ENCODE measurements at places on chromosomes 2 and 18.

DNA sequence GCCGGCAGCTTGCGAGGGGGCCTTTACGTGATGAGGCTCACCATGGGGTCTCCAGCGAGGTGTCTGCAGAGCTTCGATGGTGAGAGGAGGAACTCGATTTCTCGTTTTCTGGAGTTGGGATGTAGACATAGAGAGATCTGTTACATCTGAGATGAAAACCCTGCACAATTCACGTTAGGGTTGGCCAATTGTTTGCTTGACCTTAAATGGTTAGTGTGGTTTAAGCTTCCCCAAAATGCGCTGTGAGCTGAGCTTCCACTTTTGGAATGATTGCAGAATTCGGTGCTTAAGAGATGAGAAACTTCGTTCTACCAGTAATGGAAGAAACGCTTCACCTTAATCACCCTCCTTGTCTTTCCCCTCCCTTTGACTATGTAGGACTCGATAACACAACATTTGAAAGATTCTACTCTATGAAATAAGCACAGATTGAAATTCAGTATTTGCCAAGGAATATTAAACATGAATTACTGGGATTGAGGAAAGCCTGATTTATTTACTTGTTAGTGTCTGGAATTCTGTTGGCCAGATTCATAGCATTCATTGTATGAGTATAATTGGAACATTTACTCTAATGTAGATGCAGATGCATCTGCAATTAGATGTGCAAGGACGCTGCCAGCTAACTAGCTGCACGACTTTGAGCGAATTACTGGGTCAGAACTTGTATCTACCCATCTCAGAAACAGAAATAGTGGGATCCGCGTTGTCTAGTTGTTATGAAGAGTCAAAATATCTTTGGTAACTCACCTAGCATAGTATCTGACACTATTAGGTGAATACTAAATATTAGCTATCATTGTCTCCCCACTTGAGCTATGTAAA is 1.6 kb upstream of the KLF7 start:
- DNase-seq = peak; percentile 2

DNA sequence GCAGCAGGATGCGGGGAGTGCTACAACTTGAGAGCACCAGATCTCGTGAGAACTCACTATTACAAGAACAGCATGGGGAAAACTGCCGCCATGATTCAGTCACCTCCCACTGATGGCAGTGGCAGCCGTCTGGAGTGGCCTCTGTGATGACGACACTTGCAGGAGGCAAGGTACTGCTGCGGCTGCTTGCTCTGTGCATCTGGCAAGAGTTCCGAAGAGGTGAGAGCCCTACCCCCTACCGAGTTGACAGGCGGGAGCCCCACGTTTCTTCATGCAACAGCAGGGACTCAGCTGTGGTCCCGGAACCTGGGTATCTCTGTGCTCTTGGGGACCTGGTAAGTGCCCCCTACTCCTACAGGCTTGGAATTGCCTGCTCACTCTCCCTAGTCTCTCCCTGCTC is 1672.7 kb upstream of the TMEFF2 start:
- no peak for DNase-seq

DNA sequence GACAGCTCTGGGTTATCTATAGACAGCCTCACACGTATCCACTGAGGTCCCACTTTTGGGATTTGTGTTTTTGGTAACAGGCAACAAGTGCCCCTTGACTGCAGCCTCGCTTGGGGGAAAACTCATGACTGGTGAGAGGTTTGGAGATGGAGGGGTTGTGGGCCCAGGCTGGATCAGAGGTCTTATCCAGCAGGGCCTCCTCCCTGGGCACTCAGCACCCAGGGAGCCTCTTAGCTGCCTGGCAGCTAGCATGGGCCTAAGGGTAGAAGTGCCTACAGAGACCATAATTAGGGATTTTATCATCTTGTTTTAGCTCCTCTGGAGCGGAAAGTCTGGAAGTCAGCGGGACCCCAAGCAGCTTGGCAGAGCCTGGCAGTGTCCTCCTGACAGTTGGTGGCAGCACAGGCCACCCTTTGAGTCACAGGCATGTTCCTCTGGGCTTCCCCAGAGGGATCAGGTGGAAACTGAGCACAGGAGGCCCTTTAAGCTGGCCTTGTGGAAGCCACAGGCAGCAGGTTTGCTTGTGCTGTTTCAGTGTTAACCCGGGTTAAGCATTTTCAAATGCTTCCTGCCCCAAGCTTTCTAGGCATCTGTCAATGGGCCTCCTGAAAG is 143.1 kb downstream of the KCTD1 start:
- DNase-seq = no peak

DNA sequence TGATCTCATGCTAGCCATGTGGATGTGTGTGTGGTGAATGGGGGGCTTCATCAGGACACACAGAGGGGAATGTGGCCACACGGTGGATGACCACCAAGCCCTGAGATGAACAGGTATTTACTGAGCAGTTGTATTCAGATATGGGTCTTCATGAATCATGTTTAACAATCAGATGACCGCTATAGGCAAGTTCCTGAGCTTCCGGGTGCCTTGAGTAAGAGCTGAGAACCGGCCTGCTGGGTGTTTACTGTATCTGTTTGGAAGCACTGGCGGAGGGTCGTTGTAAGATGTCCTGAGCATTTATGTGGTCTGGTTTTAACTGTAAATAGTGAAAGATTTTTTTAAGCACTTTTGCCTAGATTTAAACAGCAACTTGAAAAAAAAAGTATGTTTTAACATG is 43.9 kb downstream of the BOLA3 start:
- DNase-seq = no peak

- no peak for DNase-seq
Observed at GRCh38 chr2:18597618-18598017, 8.2 kb upstream of the NT5C1B start.

DNA sequence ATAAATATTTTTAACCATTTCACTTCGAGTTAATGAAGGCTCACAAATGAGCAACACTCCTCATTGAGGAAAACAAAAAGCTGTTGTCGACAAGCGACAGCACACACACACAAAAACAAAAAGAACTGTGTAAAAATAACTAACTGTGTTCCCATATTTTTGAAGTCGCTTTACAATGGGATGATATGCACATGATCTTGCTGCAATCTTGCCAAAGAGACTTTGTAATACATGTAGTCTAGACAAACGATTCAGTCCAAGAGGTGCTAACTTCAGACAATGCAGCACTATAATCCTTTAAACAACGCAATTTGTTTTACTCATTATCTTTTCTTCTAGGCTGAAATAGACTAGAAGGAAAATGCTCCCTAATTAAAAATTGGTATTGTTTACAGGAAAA is 7.2 kb upstream of the USP34 start:
- no peak for DNase-seq

DNA sequence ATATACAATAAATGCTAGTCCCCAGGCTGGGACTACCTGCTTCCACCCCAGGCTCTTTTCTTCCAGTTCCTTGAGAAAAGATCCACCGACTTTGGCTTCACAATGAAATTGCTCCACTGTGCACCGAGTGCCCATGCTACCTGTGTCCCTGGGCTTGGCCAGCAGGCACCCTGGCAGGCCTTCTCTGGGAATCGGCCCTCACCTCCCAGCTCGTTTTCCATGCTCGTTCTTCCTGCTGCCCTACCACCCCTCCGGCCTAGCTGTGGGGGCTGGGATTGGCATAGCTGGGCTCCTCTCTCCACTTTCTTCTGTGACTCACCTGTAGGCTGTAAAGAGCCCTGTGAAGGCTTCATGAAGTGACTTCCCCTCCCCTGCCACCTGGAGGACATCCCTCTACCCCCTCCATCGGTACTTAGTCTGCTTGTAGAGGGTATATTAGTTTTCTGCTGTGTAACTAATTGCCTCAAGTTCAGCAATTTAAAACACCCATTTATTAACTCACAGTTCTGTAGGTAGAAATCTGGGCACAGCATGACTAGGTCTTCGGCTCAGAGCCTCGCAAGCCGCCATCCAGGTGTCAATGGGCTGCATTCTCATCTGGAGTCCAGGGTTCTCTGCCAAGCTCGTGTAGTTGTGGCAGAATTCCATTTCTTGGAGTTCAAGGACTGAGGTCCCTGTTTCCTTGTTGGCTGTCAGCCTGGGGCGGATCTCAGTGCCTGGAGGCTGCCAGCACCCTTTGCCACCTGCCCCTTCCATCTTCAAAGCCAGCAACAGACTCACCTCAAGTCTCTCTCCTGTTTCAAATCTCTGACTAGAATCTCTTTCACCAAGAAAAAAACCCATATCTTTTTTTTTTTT is 57.6 kb downstream of the DPYSL5 start:
- no peak for DNase-seq

DNA sequence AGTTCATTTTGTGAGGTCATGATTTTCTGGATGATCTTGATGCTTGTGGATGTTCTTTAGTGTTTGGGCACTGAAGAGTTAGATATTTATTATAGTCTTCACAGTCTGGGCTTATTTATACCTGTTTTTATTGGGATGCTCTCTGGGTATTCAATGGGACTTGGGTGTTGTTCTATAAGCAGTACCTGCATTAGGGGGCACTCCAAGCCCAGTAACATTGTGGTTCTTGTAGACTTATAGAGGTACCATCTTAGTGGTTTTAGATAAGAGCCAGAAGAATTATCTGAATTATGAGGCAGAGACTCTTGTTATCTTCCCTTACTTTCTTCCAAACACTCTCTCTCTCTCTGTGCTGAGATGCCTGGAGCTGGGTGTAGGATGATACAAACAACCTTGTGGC is 470.0 kb downstream of the PIK3C3 start:
- no peak for DNase-seq

DNA sequence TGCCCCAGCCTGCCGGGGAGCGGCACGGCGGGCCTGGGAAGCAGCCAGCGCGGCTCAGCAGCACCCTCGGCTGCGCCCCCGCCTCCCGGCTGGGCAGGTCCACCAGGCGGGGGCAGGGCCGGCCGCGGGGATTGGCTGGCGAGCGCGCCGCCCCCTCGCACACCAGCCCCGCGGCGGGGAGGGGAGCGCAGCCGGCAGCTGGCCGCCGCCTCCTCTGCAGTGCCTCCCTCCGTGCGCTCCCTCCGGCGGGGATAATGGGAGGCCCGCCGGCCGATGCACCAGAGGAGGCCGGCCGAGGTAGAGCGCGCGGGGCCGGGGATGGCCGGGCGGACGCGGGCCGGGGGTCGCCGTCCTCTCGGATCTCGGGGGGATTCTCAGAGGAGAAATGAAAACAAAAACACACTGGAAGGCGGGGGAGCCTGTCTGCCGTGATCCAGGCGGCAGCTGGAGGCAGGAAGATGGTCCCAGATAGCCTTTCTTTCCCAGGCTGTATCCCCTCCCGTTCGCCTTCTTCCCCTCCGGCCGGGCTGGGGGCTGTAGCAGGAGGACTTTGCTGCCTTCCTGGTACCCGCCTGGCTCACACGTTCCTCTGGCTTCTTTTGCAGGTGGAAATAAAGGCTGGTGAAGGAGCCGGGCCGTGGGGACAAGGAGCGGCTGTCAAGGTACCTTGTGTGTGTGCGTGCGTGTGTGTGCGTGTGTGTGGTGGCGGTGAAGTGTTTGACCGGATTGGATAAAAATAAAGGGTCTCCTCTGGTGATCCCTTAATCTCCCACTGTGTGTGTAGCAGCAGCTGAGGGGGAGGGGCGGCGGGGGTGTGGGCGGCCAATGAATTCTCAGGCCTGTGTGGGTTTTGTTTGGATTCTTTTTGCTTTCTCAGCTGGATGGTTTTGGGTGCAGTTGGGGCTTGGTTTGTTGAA is 18.1 kb downstream of the TET3 start:
- no peak for DNase-seq

DNA sequence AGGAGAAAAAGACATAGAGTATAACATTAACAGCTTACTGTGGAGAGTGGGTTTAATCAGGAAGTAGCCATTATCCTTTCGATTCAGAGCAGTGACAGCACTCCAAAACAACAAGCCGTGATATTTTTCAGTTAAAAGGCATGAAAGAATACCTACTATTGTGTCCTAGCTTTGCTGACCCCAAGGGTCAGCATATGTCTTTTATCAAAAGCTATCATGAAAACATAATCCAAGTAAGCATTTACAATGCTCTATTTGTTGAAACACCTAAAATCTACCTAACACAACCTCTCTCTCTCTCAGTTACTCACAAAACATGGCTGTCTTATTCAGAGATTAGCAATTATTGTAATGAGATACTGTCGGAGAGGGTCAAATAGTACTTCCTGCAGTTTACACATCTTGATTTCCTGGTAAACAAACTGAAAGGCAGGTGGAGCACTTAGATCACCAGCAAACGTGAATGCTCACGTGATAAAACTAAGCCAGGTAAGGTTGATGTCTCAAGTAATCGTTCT is 100.0 kb downstream of the BAZ2B start:
- no peak for DNase-seq

GRCh38 chr2:97728091-97728731 is 14.8 kb downstream of the ZAP70 start:
- DNase-seq = no peak

GRCh38 chr2:219475697-219476651 is 22.7 kb upstream of the GMPPA start:
- peak; percentile 40 for DNase-seq

- no peak for DNase-seq
Observed at GRCh38 chr2:134408791-134409190, 154.9 kb downstream of the MGAT5 start.

DNA sequence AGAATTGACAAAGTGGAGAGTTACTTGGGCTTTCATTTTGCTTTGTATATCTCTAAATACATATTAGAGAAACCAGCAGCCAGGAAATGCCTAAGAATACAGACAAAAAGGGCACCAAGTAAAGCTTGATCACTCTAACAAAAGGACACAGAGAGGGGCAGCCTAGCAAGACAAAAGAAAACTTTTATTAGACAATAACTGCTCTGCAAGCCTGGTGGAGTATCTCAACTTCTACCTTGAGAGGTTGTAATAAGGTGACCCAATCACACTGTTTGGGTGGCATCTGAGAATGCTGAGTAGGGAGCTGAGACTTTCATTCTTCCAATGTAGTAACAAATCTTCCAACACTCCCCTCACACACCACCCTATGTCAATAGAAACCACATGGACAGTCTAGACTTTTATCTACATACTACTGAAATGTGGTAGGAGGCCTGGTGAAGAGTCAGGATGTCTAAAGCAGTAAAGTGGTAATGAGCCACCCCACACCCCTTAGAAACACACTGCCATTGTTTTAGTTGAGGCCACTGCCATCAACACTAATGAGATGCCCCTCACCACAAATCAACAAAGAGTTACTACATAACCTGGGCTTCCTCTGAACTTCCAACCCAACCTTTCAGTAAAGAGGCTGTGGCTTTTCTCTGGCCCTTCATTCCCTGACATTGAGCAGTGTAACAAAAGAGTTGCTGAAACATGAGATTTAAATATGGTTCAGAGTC is 726.7 kb upstream of the POU3F3 start:
- DNase-seq = no peak

GRCh38 chr2:42663106-42663780 is 94.8 kb downstream of the MTA3 start:
- DNase-seq = peak; percentile 5

- DNase-seq = no peak
Observed at GRCh38 chr2:43393918-43394317, 167.5 kb upstream of the ZFP36L2 start.

GRCh38 chr2:74835831-74836674 is 2.1 kb downstream of the HK2 start:
- no peak for DNase-seq

GRCh38 chr2:165952085-165952484 is 1.5 kb downstream of the TTC21B start:
- no peak for DNase-seq
